ENCODE measurements at places on chromosomes 13 and 19.

- no peak for DNase-seq
Observed at GRCh38 chr13:33629605-33630360, 188.2 kb upstream of the RFC3 start.

DNA sequence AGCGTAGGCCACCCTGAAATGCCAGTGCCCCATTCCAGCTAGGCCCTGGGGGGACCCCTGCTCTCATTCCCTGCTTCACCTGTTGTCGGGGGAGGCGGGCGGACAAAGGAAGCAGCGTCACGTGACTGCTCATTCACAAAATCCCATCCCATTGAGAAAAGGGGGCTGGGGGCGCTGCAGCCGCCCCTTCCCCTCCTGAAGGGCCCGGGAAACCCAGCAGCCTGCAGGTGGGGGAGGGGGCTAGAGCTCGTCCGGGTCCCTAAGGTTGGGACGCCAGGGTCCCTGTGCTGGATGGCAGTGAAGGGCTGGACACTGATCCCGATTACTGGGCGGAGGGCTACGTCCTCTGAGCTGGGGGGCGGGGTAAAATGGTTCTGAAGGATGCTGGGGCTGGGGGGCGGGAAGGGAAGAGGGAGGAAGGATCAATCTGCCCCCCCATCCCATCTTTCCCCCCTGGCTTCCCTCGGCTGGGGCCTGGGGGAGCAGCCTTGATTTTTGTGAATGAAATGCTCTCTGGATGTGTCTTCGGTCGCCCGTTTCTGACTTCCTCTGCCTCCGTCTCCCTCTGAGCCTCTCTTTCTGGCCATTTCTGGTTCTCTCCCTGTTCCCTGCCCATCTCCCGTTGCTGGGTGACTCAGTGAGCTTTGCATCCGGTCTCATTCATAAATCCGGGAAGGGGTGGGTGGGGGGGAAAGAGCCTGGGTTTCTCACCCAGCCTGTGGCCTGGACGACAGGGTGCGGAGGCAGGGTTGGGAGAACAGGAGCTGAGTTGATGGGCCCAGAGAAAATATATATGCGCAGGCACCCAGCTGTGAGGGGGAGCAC lies 816 bp downstream of the SPRED3 start:
- DNase-seq = no peak

- DNase-seq = no peak
Observed at GRCh38 chr13:53408847-53409568, 380.4 kb downstream of the OLFM4 start.

DNA sequence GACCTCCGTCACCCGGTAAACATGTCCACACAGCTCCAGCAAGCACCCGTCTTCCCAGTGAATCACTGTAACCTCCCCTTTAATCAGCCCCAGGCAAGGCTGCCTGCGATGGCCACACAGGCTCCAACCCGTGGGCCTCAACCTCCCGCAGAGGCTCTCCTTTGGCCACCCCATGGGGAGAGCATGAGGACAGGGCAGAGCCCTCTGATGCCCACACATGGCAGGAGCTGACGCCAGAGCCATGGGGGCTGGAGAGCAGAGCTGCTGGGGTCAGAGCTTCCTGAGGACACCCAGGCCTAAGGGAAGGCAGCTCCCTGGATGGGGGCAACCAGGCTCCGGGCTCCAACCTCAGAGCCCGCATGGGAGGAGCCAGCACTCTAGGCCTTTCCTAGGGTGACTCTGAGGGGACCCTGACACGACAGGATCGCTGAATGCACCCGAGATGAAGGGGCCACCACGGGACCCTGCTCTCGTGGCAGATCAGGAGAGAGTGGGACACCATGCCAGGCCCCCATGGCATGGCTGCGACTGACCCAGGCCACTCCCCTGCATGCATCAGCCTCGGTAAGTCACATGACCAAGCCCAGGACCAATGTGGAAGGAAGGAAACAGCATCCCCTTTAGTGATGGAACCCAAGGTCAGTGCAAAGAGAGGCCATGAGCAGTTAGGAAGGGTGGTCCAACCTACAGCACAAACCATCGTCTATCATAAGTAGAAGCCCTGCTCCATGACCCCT lies 9.0 kb upstream of the CEACAM5 start:
- DNase-seq = no peak

DNA sequence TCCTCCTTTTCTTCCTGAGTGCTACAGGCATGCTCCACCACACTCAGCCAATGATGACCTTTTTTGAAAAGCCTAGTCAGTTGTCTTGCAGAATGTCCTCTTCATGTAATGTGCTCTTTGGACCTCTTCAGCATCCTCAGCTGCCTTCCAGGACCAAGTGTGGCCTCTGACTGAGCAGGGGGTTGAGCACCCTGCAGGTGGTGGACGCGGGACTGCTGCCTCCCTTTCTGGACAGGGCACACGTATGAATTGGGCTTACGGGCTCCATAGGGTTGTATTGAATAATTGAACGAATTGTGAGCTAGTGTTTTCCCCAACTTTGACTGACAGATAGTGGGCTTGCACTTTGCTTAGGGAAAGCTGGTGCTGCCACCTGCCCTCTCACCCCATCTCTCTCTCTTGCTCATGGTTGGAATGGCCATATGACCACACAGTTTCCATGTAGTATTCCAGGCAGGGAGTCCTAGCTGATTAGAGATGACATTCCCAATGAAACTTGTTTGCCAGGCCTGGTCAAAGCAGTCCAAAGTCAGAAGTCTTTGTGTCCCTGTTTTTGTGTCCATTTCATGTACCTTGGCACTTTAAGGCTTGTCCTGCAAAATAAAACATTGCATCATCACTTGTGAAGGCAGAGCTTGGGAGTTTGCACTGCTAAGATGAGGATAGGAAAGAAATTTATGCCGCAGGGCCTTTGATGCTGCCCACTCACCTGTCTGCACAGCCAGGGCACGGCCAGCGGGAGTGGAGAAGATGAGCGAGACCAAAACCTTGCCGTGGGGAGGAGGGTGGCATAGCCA lies 76.3 kb upstream of the NPAS1 start:
- no peak for DNase-seq

All from SK-MEL-5 (cell line).